ENCODE measurements at places on chromosomes 2 and 18. TPM values are rescaled to one million over a fixed set of nuclear protein-coding genes. Genes with fewer than 3 reads are reported as not detected.

TNFAIP6 gene
- total RNA-seq: not detected

RSAD2 gene
- total RNA-seq: not detected

AGBL5 gene
- 84.7 TPM for total RNA-seq

ID2 gene
- 140 TPM for total RNA-seq

PDE11A gene
- total RNA-seq: 0.62 TPM

SERPINB3 gene
- total RNA-seq: not detected
